ENCODE measurements at places on chromosomes 12 and 14.

DNA sequence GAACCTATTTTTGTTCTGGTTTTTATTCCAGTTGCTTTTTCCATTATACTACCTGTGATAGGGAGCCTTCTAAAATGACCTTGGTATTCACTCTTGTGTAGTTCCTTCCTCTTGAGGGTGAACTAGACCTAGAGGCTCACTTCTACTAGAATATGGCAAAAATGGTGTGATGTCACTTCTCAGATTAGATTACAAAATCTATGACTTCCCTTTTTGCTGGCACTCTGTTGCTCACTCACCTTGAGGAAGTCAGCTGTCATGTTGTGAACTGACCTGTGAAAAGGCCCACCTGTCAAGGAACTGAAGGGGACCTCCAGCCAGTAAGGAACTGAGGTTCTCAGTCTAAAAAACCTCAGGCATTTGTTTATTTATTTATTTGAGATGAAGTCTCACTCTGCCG is 5.7 kb downstream of the MIPOL1 start:
- DNase-seq, result no peak

- DNase-seq, result no peak
Observed at GRCh38 chr14:100341301-100342031, 18.3 kb downstream of the SLC25A47 start.

GRCh38 chr14:36580141-36580855 is 2.1 kb downstream of the NKX2-8 start:
- DNase-seq, result no peak

- peak; percentile 64 for DNase-seq
Observed at GRCh38 chr12:19273482-19274330, 144.2 kb downstream of the PLEKHA5 start.

GRCh38 chr14:88831284-88831683 is 6.8 kb downstream of the TTC8 start:
- DNase-seq, result no peak

GRCh38 chr14:100767788-100768536 is 41.3 kb downstream of the DLK1 start:
- DNase-seq, result no peak

DNA sequence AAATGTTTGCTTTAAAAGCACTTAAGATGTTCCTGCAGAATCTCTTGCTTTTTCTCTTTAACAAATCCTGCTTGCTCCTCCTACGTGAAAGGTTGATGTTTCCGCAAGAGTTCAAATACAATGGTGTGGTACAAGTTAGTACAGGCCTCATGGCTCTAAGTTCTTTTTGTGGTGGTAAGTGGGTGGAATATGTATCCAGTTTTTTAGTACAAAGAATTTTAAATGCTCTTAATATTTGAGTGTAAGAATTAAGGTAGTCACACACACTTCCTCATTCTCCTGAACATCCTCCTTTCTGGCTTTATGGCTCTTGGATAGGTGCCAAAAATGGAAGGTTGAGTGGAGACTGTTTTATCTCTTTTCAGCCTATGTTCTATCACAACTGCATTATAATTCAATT is 1.8 kb downstream of the OTOGL start:
- DNase-seq, result no peak

DNA sequence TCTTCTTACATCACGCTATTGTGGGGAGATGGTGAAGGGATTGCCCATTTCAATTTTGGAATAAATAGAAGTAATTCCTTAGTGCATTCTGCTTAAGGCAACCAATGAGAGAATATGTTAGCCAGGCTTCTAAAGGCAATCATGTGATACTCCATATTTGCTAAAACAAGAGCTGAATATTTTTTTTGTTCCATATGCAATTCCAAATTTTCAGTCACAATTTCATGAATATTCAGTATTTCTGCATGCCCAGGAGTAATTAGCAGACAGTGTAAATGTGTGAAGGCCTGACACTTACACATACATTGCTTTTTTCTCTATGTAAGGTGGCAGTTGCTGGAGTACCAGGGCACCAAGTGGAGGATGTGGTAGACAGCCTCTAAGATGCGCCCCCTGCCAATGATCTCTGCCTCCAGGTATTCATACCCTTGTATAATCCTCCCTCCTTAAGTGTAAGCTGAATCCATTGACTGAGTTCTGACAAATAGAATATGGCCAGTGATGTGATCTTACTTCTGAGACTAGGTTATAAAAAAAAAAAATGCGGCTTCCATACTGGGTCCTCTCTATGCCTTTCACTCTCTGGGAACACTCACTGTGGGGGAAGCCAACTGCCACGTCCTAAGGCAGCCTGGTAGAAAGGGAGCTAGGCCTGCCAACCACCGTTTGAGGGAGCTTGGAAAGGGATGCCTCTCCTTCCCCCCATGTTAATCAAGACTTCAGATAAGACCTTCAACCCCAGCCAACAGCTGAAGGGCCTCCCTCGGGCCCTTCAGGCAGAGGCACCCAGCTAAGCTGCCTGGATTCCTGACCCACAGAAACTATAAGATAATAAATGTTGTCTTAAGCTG is 62.7 kb upstream of the PTGR2 start:
- no peak for DNase-seq

GRCh38 chr12:32419520-32419960 is 20.2 kb downstream of the FGD4 start:
- DNase-seq, result no peak

DNA sequence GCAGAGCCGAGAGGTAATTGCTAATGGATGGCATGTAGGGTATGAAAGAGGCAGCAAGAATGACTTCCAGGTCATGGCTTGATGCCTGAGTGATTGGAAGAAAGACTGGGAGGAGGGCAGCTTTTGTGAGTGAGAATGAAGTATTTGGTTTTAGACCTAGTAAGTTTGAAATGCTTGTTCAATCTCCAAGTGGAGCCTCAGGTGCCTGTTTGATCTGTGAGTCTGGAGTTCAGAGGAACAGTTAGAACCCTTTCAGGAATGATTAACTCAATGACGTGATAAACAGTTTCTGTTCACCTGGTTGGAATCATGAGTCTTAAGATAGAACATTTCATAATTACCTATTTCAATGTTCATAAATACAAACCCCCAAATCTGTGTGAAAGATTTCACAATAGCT is 10.4 kb downstream of the KCNJ8 start:
- no peak for DNase-seq

- DNase-seq, result no peak
Observed at GRCh38 chr14:95234426-95234825, 77.1 kb upstream of the DICER1 start.

GRCh38 chr14:92426237-92426636 is 87.3 kb upstream of the RIN3 start:
- DNase-seq, result no peak

DNA sequence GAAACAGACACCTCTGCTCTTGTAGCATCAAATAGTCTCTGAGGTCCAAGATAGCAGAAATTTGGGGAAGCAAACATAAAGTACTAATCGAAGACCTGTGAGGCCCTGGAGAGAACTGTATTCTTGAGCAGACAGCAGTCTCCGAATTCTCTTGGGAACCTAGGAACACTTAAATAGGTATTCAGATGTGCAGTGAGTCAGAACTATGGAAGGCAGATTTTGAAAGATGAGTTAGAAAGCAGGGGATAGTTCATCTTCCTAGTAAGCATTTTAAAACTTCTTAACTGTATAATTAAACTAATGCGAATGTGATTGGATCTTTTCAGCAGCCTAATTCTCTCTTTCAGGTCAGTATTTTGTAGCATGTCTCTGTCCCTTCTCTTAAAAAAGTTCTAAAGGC is 30.6 kb downstream of the NAA30 start:
- no peak for DNase-seq

DNA sequence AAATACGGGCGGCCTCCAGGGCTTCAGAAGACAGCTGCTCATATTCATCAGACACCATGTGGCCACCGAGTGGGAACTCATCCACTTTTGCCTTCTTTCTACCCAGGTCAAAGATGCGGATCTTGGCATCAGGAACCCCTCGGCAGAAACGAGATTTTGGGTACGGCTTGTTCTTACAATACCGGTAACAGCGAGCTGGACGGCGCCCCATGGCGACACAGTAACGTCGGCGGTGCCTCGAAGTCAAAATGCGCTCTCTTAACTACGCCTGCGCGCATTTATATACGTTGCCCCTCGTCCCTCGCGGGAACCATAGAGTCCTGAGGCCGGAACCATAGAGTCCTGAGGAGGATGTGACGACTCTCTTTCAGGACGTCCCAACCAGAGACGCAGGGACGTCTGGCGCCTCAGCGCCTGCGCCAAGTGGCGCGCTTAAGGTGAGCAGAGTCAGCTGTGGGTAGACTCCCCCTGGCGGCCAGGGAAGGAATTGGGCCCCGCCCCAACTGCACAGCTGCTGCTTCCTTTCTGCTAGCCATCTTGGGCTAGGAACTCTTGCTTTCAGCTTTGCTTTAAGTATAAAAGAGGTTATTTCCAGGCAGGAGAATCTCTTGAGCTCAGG is at the start of gene RPL10L:
TSS of gene RPL10L (minus strand) at position 256 of the 619 bp plus-strand sequence. CDS start at position 211, 45 bp downstream.
- no peak for DNase-seq

GRCh38 chr14:61598980-61599379 is 96.3 kb upstream of the HIF1A start:
- DNase-seq, result no peak

DNA sequence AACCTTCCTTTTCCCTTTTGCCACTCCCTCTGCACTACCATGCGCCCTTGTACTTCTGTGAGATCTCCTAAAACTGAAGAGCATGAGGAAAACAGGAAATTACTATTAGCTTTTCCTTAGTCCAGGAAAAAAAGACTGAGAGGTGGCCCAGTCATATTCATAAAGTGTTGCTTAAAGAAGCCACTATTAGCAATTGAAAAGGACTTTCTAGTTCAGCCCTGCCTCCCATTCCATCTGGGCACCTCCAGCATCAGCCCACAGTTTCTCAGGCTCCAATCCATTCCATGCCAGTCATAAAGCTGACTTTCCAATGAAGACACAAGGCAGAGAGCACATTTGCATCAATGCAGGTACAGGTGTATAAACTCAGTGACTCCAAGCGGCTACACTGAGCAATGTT is 19.9 kb upstream of the AMIGO2 start:
- no peak for DNase-seq

GRCh38 chr14:38225946-38226345 is 18.2 kb downstream of the SSTR1 start:
- DNase-seq, result no peak

DNA sequence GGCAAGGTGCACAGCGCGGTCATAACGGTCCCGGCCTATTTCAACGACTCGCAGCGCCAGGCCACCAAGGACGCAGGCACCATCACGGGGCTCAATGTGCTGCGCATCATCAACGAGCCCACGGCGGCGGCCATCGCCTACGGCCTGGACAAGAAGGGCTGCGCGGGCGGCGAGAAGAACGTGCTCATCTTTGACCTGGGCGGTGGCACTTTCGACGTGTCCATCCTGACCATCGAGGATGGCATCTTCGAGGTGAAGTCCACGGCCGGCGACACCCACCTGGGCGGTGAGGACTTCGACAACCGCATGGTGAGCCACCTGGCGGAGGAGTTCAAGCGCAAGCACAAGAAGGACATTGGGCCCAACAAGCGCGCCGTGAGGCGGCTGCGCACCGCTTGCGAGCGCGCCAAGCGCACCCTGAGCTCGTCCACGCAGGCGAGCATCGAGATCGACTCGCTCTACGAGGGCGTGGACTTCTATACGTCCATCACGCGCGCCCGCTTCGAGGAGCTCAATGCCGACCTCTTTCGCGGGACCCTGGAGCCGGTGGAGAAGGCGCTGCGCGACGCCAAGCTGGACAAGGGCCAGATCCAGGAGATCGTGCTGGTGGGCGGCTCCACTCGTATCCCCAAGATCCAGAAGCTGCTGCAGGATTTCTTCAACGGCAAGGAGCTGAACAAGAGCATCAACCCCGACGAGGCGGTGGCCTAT is 875 bp downstream of the HSPA2 start:
- no peak for DNase-seq

DNA sequence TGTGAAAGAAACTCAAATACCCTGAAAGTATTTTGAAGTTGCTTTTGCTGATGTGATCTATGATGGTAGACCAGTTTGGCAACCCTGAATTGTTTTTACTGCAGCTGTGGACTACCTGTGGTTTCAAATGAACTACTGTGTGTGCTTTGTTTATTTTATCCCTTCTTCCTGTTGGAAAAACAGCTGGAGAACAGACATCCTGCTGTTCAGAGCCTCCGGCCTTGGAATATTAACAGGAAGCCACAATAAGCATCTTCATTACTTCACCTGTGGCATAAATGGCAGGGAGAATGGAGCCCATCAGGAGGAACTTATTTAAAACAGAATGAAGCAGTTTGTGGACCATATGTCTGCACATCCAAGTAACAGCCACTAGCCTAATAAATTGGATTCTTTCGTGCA is 104.8 kb downstream of the DUSP6 start:
- DNase-seq, result no peak

GRCh38 chr14:103856607-103857006 is 9.2 kb upstream of the PPP1R13B start:
- DNase-seq, result no peak

DNA sequence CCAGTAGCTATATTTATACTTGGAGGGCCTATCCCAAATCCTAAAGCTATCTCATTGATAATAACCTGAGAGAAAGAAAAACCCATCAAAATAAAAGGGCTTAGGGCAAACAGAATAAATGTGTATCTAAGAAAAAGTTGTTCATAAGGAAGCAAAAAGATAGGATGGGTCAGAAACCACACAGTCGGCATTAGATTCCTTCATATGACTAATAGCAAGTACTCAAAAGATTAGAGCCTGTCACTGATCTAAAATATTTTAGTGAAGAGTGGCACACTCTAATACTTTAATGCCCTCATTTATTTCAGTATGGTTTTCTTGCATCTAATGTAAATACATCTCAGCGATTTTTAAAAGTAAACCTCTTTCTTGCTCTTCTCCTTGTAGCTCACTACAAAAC is 17.1 kb upstream of the NAV3 start:
- DNase-seq, result no peak

DNA sequence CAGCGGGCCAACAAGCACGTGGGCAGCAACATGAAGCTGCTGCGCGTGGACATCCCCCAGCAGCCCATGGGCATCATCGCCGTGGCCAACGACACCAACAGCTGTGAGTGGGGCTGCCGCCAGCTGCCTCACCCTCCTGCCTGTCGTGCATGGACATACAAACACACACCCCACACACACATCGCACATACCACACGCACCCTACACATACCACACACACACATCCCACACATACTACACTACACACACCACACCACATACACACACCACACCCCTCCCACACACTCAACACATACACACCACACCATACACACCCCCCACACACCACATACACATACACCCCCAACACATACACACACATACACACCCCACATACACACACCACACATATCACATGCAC is 25.2 kb upstream of the NXPH4 start:
- DNase-seq, result no peak

GRCh38 chr14:59215322-59215721 is 26.9 kb downstream of the DAAM1 start:
- no peak for DNase-seq

- no peak for DNase-seq
Observed at GRCh38 chr12:52190860-52191729, 719 bp downstream of the KRT80 start.

- no peak for DNase-seq
Observed at GRCh38 chr14:92994131-92994676, 71.3 kb downstream of the CHGA start.

GRCh38 chr12:110790301-110790700 is 47.6 kb upstream of the PPP1CC start:
- no peak for DNase-seq

Measured in T-helper 2 cell (primary cell).